ENCODE measurements at places on chromosomes 6 and 20.

- DNase-seq = no peak
Measured at GRCh38 chr6:69719602-69720193, 77.1 kb downstream of the LMBRD1 start.

- no peak for DNase-seq
Measured at GRCh38 chr20:11112832-11113231, 439.0 kb upstream of the JAG1 start.

GRCh38 chr20:56004611-56005388, 519 bp downstream of the CBLN4 start:
- no peak for DNase-seq

- DNase-seq = peak; percentile 2
Measured at GRCh38 chr6:37783025-37783855, 36.3 kb upstream of the ZFAND3 start.

GRCh38 chr20:64115171-64115911, 8.0 kb upstream of the NPBWR2 start:
- DNase-seq = no peak
